AG09309 (cell line): ENCODE measurements at places on chromosomes 1 and 21.

GRCh38 chr21:46581780-46582307 is 23.0 kb downstream of the S100B start:
- DNase-seq, result no peak

DNA sequence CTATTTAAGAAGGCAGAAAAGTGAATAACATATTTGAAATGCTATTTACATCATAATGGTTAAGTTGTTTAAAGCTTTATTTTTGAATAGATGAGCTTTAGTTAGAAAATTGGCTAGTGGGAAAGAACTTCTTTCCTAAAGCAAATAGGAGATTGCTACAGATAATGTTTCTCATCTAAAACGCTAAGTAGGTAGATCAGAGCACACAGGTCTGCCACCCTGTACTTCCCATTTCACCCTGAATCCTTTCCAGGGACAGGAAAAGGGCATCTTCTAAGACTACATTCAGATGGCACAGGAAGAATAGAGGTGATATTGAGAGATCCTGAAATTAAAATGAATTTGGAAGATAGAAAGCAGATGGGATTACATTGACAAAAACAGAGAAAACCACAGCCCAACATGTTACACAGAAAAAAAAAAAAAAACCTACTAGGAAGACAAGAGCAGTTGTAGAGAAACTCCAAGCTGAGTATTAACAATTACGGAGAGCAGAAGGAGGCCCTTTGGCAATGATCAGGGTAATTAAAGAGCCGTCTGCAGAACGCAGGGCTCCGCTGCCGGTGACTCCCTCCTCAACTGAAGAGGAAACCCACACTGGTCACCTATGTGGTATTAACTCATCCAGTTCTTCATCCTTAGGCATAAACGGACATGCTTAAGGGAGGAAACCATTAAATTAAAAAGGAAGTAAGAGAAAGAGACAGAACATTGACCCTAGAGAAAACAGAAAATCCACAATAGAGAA is 53.6 kb upstream of the MAP10 start:
- DNase-seq, result no peak

- DNase-seq, result no peak
Observed at GRCh38 chr21:34372321-34372720, 3.0 kb upstream of the SMIM11 start.

DNA sequence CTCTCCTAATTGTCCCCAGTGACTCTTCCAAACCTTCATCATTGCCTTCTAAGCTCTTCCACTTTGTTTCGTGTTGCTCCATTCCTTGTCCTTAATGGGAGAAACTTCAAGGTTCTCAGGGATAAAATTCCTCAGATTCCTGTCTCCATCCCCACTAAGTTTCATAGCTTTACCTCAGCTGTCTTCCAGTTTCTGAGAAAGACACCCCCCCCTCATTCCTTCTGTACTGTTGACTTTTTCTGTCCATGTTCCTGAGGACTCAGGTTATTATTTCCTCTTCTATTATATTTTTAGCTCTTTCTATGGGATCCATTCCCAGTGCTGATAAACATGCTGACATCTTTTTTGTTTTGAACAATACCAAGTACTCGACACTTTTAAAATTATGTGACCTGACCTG is 215.3 kb upstream of the PTGFR start:
- DNase-seq, result no peak

- DNase-seq, result no peak
Observed at GRCh38 chr1:1039145-1039910, 19.4 kb downstream of the AGRN start.

DNA sequence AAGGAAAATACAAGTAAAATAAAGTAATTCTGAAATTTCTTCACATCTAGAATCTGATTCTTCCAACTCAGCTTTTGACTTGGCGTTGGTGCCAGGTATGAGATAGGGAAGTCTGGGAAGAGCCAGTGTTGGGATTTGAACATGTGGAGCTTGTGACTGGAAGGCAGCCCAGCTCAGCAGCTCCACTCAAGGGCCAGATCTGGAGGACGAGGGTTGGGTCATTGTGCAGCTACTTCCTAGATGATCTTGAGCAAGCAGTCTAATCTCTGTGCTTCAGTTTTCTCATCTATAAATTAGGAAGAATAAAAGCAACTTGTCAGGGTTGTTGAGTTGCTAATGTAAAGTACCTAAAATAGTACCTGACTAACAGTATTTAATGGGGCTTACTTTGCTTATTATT is 5.0 kb downstream of the ADARB1 start:
- DNase-seq, result no peak

DNA sequence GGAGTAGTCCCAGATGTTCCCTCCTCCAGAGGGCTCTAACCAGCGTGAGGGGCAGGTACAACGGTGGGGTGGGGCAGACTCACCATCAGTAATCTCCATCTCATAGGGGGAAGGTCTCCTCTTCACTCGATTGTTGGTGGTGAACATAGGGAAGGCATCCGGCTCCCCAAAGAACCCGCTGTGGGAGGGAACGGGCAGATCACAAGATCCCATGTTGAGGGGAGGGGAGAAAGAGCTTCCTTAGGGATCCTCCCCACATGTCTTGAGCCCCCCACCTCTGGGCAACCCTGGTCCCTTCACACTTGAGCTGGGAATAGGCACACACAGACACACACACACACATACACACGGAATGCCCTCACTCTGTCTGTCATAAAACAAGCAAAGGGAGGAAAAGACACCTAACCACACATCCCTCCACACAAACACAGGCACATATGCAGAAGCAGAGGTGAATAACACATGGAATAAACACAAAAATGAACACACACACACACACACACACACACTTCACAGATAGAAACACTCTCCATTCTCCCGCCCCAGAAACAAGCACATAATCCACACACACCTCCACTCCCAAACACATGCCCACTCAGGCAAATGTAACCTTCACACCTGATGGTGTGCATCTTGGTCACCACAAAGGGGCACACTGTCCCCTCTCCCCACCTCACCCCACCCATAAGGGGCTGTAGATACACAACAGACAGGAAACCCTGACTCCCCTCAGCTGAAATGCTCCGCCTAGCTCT is 7.9 kb downstream of the TAL1 start:
- DNase-seq, result no peak

DNA sequence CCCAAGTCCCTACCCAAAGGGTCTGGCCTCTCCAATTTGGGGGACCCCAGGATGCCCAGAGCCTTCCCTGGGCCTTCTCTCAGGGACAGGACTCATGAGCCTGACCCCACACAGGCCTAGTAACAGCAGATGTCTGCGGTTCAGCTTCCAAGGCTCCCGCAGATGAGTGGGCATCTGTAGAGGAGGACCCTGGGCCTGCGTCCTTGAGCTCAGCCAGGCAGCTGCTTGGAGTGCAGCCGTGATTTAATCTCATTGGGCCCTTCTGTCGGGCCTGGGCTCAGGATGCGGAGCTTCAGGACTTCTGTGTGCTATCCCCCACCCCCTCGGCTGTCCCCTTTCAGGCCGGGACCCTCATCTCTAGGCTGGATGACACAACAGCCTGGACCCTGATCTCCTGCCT is 35.4 kb downstream of the IGSF21 start:
- no peak for DNase-seq

DNA sequence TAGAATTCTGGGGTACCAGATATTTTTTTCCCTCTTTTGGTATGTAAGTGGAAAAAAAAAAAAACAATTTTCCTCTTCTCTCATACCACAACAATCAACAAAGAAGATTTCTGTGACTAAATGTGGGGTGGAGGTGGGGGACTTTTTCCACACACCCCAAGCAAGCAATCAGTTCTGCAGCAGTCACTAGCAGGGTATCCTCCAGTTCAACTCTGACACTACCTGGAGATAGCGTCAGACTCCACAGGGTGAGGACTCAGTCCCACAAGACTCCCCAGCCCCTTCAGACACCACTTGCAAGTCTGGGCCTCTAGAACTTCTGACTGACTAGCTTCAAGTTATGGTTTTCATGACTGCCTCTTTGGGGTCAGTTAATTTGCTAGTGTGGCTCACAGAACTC is 6.2 kb downstream of the DHX9 start:
- DNase-seq, result no peak

DNA sequence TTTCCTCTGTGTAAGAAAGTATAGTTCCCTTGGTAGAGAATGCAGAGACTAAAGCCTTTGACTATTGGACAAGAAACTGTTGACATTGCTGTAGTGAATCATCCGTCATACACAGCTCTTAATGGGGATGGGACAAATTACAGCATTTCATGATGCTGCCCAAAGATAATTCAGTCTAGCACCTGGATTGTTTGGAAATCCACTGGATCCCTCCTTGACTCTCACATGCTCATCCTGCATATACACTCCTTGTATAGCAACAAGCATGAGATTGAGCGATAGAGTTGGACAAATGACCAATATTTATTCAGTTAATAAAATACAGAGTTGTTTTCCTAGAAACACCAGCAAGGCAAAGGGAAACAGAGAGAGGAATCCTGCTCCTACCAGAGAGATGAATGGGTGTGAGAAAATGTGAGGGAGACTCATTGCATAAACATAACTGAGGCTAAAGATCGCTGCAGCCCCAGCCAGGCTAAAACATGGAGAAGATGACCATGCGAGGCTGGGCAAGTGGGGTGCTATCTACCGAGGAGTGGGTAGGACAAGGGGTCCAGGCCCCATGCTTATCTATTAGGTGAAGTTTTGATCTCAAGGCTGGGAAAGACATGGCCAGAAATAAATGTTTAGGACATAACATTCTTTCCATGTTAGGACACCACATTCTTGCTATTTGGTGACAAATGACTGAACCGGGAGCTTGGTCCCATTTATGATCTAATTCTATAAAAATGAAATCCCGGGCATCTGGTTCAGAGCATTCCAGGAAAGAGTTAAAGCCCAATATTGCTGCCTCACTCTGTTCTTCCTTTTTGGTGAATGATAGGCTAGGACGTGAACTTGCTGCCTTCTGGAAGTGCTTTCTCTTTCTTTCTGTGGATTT is 153.2 kb downstream of the TGFB2 start:
- no peak for DNase-seq

- no peak for DNase-seq
Observed at GRCh38 chr1:153071511-153071910, at the start of gene SPRR2B. Gene SPRR2B, minus strand, starts transcription at chr1:153071611. Its CDS starts 772 bp downstream, at chr1:153070839.

GRCh38 chr1:84742653-84743052 is 52.4 kb upstream of the SSX2IP start:
- no peak for DNase-seq

DNA sequence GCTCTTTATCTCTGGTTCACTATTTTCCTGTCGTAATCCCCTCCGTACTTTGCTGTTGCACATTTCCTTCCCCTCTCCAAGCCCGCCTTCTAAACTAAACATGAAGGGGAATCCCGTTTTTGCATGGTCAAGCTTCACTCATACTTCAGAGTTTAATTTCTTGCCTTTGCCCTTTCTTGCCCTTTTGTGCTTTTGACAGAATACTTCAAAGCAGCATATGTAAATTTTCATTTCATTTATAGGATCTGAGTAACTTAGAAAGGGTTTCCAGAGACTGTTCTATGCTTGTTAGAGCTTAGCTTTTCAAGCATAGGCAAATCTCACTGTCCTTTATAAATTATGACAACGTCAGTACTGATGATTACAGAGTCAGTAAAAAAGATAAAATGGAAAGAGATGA is 27.7 kb downstream of the SPATA45 start:
- DNase-seq, result no peak

DNA sequence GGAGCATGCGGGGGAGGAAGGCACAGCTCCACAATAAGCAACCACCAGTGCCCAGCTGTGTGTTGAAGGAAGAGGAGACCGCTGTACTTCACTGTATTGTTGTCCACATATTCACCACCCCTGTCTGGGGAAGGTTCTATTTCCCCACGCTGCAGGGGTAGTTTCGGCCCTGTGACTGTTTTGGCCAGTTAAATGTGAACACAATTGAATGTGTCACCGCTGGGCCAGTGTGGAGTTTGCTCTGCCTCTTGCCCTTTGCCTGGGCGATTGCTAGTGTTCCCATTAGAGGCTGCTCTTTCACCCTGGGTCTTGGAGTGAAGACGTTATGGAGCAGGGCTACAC is 32.6 kb downstream of the UBE4B start:
- DNase-seq, result no peak

DNA sequence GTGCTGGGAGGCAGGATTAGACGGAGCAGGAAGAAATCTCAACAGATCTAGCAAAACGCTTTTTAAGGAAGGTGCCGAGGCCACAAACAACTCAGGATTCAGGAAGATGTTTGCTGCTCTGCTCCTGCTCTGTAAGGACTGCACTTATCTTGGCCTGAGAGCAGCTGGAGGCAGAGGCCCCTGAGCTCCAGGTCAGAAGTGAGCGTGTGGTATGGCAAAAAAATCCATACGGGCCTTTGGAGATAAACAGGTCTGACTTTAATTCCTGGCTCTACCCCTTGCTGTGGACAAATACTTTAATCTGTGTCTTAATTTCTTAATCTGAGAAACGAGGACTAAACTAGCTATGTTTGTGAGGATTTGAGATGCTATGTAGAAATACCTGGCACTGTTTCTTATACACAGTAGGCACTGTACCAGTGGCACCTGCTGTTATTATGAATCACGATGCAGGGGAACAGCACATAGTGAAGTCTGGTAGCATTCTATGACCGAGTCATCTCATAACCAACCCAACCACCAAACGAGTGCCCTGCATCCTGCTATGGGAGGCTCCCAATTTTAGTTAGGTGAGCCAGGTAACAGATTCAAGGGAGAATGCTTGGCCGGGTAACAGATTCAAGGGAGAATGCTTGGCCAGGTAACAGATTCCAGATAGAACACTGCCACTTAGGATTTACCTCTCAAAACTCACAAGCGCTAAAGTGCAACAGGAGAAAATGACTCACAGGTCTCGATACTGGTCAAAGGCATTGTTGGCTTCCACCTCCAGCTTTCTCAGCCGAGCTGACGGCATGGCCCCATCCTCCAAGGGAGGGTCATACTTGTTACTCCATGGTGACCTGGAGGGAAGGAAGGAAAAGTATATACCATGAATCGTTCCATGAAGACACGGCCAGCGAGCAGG is 65.9 kb downstream of the SLC66A1 start:
- no peak for DNase-seq

- peak; percentile 49 for DNase-seq
Observed at GRCh38 chr1:203871114-203871880, 9.9 kb downstream of the SNRPE start.

GRCh38 chr1:45479039-45479748 is 11.8 kb downstream of the TESK2 start:
- DNase-seq, result no peak

DNA sequence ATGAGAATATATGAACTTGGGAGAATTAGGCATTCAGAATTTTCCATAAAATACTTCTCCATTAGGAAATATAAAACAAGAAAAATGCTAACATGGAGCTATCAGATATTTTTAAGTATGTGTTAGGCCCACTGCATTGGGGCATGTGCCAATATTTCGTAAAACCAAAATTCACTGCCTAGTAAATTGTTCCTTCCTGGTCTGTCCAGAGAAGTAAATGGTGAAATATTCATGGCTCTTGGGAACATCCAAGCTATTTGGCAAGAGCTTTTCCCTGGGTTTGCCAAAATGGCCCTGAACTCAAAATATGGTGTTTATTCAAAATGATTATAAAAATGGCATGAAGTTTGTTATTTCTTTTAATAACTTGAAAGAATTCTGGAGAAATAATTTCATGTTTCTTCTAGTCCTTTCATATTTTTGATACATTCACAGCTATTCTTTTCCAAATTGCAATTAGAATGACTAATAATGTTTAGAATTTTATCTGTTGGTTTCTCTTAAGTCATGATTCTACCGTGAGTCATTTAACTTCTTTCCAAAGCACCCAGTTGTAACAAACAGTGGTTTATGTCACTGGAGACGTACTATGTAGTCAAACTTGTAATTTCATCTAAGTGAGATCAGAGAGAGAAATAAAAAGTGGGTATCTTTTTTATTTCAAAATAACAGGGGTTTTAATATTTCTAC is 25.7 kb upstream of the SLC19A2 start:
- DNase-seq, result peak; percentile 43
